ENCODE measurements at places on chromosomes 5 and 9.

- DNase-seq: no peak
Measured at GRCh38 chr9:115209601-115210306, 91.8 kb upstream of the TNC start.

GRCh38 chr9:127153501-127153900, 31.1 kb upstream of the ANGPTL2 start:
- DNase-seq: no peak

DNA sequence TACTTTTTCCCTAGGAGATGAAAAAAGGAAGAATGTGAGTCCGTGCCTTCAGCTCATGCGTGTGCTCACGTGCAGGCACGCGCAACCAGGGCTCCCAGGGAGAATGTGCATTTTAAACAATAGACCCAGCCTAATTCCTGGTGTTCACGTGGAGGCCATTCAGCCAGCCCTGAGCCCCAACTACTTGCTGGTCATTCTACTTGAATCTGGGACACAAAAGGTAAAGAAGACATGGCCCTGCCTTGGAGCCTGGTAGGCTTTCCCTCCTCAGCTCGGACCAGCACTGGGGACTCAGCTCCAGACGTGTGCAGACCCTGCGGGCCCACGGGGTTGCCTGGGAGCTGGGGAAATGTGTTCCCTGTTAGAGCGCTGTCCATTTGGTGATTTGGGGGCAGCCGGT, 125.5 kb downstream of the MVB12B start:
- no peak for DNase-seq

GRCh38 chr5:170747357-170747756, 36.2 kb upstream of the GABRP start:
- no peak for DNase-seq

- peak; percentile 3 for DNase-seq
Measured at GRCh38 chr5:4905674-4906520, 234.2 kb upstream of the ADAMTS16 start.

DNA sequence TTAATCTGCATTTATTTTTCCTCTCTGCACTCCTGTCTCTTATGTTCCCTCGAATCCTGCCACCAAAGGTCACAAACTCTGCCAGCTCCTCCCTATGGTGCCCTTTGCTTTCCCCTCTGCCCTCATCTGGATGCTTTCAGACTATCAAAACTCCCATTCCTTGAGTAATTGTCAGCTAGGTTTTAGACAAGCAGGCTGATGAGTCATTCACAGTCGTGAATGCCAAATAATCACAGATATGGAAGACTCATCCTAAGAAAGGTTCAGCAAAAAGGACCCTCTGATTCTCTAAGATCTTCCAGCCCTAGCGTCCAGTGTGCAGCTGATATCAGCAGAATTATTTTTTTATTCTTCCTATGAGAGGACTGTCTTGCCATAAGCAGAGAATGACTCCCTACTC, 104.5 kb upstream of the NUDT12 start:
- no peak for DNase-seq

- no peak for DNase-seq
Measured at GRCh38 chr5:88941581-88941980, 58.6 kb upstream of the MEF2C start.

DNA sequence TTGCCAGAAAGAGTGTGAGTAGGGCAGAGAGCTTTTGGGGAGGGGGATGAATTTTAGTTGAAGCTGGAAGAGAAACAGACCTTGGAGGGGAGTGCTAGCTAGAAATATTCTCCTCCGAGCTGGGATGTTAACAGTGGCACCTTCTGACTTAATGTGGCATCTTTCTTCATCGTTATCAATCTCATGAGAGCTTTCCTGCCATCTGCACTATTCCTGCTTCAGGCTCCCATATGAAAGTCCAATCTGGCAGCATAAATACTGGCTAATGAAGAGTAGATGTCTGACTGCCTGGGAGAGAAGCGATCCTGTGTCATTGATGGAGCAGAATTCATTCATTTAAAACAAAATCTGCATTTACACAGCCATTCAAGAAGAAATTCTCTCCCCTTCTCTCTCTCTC, 284.5 kb downstream of the TMEM38B start:
- DNase-seq: no peak

DNA sequence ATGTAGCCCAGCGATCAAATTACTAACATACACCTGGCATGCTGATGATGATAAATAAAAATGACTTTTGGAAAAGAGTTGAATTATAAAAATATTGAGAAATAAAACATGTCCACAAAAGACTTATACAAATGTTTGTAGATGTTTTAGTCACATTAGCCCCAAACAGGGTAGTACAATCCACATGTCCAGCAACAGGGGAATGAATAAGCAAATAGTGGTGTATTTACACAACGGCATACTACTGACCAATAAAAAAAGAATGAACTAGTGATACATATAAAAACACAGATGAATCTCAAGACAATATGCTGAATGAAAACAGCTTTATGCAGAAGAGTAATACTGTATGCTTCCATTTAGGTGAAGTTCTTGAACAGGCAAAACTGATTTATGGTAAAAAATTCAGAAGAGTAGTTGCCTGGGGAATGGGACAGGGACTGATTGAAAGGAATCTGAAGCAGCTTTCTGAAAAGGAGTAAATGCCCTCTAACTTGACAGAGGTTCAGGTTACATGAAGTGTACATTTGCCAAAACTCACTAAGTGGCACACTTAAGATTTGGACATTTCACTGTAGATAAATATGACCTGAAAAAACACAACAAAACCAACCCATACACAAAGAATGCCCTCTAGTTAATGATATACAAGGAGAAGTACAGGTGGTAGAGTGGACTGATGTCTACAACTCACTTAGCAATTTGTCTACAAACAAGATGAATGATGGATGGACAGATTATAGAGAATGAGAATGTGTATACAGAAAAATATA, 35.4 kb downstream of the ACTL7A start:
- DNase-seq: no peak

DNA sequence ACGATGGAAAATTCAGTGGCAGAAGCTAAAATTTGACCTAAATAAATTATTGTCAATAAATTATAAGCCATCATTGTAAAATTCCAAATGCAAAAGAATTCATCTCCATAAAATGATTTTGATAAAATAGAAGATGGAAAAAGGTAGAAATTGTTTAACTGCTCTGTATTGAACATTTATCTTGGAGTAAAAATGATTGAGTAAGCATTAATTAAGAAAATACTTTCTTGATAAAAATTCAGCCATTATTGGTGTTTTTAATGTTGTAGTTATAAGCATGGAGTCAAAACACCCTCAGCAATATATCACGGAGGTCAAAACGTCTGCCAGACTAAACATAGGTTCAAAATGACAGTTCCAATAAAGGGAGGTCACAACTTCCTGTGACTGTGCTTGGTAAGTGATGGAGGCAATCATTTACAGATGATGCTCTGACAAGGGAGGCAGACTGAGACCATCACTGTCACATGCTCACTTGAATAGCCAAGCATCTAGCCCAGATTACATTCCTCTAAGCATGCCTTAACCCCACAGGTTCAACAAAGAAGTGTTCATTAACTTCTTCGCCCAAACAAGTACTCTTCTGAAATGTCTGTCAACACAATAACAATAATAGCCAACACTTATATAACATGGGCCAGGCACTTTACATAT, 69.5 kb downstream of the SH3TC2 start:
- no peak for DNase-seq

- no peak for DNase-seq
Measured at GRCh38 chr5:173789031-173789920, 98.9 kb upstream of the CPEB4 start.

DNA sequence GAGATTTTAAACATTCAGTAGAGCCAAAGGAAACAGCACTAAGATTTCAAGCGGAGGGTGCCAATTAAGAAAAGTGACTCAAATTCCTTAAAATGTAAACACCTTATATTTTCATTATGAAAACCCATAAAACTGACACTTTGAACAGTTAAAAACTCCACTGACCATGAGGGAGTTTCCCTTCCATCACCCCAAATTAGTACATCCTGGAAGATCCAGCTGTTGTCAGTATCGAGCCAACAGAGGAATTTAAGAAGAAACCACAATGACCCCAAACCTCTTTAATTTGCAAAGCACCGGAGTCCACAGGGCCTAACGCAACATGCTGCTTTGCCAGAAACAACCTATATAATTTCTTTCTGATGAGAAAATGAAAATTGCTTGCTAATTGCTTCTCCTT, 41.3 kb downstream of the ROR2 start:
- DNase-seq: no peak

DNA sequence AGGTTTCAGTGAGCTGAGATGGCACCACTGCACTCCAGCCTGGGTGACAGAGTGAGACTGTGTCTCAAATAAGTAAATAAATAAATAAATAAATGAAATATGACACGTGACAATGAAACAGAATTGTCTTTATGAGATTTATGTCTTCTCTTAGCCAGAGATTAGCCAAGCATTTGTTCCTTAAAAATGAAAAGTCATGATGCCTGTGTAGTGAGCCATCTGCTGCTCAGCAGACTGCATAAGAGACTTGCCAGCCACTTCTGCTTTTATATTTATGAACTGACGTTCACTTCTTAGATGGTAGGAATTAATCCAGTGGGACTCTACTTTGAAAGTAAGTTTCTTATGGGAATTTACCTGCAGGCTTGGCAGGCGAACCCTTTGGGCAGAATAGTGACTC, 227.4 kb downstream of the NR3C1 start:
- DNase-seq: no peak

- no peak for DNase-seq
Measured at GRCh38 chr9:14488421-14489190, 174.7 kb upstream of the NFIB start.

GRCh38 chr5:40376566-40376965, 303.1 kb upstream of the PTGER4 start:
- no peak for DNase-seq

DNA sequence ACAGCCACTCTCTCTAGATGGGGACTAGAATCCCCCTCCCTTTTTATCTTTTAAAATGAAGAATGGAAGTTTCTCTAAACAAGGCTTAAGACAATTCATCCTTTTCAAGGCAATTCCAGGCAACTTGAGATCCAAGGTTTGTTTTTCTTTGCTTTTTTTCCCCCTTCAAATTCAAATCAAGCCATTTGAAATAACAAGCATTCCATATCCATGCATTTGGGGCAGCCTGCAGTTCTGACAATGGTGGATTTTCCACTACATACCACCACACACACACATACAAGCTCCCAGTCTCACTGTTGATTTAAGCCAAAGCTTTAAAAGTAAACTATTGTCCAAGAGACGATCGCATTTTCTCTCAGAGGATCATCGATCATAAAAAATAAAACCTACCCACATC, 424 bp downstream of the INSYN2B start:
- peak; percentile 27 for DNase-seq

GRCh38 chr9:115461280-115461679, 343.3 kb upstream of the TNC start:
- no peak for DNase-seq
